ENCODE measurements at places on chromosomes 1 and 21.

GRCh38 chr1:182110635-182111034 is 49.1 kb upstream of the ZNF648 start:
- DNase-seq = no peak

DNA sequence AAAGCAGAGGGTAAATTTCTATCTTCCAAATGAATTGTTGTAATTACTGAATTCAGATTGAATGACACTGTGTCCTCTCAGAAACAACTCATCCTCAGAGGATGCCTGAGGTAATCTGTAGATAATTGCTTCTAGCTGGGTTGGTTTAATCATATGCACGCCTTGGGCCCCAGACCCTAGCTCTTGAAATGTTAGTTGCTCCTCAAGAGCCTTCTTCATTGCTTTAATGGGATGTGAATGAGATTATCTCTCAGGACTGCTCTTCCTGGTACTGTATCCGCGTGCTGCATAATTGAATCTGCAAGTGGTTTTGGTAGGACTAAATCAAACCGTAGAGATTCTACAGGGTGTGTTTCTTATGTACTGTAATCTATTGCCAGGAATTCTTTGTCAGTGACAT is 569.3 kb upstream of the NEGR1 start:
- DNase-seq = no peak

GRCh38 chr1:206050655-206051235 is 2.2 kb upstream of the RHEX start:
- DNase-seq = no peak

GRCh38 chr1:32767641-32768040 is 49.5 kb downstream of the YARS1 start:
- DNase-seq = no peak

DNA sequence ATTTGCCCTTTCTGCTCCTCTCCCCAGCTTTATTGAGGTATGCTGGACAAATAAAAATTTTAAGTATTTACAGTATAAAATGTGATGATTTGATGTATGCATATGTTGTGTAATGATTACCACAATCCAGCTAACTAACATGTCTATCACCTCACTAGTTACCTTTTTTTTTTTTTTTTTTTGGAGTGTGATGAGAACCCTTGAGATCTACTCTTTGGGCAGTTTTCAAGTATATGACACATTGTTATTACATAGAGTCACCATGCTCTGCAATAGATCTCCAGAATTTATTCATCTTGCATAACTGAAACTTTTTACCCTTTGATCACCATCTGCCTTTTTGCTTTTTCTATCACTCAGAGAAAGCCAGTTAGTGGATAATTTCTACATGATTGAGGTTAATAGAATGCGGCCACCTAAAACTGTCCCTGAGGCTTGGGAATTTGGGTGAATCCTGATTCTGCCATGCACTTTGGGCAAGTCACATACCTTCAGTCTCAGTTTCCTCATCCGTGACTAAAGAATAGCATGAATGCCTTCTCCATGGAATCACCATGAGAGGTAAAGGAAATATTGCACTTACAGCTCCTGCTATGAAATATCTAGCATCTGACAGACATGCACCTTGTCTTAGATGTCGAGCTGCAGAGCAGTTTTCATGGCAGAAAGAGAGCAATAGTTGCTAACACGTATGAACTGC is 295.2 kb downstream of the DISC1 start:
- DNase-seq = no peak

DNA sequence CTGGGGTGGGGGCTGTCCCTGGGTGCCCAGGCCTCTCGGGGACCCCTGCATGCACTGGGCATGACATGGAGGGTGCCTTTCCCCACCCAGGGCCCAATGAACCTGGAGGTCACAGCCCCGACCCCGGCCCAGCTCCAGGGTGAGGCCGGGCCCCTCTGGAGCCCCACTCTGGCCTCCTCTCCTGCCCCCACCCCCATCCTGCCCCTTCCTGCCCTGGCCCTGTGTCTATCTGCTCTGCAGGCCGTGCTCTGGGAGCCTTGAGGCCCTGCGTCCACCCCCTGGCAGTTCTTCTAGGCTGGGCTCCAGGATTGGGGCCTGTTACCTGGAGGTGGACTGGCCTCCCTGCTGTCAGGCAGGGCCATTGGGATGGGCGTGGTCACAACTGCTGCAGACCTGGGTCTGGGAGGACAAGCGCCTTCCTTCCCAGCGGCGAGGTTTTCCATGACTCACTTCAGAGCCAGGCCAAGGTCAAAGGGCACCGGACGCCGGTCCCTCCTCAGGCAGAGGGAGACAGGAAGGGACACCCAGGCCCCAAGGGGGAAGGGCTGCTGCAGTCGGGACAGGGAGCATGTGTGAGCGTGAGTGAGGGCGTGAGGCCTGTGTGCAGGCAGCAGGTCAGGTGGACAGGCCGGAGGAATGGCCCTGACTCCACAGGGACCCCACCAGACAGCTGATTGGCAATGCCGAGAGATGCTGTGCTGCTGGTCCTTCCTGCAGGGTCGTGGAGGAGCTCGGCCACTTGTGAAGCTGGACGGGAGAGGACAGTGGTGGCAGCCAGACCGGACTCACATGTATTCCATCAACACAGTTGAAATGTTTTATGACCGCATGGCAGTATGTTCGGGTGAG is 31.1 kb upstream of the POFUT2 start:
- DNase-seq = no peak

GRCh38 chr1:22484706-22485345 is 33.2 kb downstream of the ZBTB40 start:
- no peak for DNase-seq

- DNase-seq = no peak
Observed at GRCh38 chr1:1205769-1206375, 520 bp downstream of the TNFRSF18 start.

- no peak for DNase-seq
Observed at GRCh38 chr1:92764116-92764515, 20.8 kb downstream of the EVI5 start.

GRCh38 chr21:37220433-37220980 is 46.6 kb downstream of the VPS26C start:
- no peak for DNase-seq

GRCh38 chr1:169124459-169124858 is 18.0 kb downstream of the ATP1B1 start:
- DNase-seq = no peak

- no peak for DNase-seq
Observed at GRCh38 chr1:61270107-61270506, 187.7 kb downstream of the NFIA start.

GRCh38 chr1:112599477-112599876 is 19.5 kb downstream of the ST7L start:
- no peak for DNase-seq

DNA sequence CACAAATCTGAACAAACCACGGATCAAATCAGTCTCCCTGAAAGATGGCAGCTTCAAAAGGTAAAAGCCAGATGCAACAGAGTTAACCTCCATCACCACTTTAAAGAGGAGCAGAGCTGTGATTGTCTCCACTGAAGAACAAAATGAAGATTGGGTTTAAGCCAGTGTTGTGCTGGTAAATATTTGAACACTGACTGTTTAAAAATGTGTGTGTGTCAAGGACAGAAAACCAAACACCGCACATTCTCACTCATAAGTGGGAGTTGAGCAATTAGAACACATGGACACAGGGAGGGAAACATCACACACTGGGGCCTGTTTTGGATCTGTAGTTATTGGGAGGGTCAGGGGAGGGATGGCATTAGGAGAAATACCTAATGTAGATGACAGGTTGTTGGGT is 83.9 kb downstream of the ST6GALNAC5 start:
- DNase-seq = no peak

GRCh38 chr1:91549041-91549735 is 48.5 kb downstream of the CDC7 start:
- no peak for DNase-seq

- DNase-seq = no peak
Observed at GRCh38 chr1:48726139-48726538, 50.6 kb downstream of the BEND5 start.

DNA sequence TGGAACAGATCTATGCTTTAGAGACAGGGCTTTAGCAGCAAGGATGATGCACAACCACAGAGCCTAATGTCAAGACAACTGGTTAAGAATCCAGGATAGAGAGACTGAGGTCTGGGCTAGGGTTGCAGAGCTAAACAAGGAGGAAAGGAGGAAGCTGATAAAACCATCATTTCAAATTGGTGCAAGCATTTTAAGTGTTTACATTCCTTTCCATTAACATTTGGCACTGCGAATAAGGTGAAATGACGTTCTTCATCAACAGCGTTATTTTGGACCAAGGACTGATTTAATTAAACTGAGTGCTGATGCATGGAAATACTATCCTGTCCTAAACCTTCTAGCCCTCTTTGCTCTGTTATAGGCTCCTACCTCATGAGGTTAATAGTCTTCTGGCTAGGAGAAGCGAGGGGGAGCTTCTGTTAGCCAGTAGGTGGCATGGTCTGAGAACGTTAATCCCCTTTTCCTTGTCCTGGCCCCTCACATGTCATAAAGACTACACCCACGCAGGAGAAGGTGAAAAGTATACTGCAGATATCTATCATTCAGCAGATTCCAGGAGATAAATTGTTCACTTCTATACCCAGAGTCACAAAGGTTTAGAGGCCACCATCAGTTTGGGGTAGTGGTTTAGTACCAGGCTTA is 7.6 kb upstream of the C1orf21 start:
- DNase-seq = no peak

GRCh38 chr21:27647921-27648320 is 681.0 kb upstream of the ADAMTS5 start:
- DNase-seq = no peak

GRCh38 chr1:10692401-10693021 is 103.9 kb downstream of the CASZ1 start:
- peak; percentile 46 for DNase-seq

- no peak for DNase-seq
Observed at GRCh38 chr1:192580351-192580962, 4.9 kb downstream of the RGS1 start.

GRCh38 chr1:109885589-109885988 is 25.1 kb upstream of the CSF1 start:
- DNase-seq = no peak

DNA sequence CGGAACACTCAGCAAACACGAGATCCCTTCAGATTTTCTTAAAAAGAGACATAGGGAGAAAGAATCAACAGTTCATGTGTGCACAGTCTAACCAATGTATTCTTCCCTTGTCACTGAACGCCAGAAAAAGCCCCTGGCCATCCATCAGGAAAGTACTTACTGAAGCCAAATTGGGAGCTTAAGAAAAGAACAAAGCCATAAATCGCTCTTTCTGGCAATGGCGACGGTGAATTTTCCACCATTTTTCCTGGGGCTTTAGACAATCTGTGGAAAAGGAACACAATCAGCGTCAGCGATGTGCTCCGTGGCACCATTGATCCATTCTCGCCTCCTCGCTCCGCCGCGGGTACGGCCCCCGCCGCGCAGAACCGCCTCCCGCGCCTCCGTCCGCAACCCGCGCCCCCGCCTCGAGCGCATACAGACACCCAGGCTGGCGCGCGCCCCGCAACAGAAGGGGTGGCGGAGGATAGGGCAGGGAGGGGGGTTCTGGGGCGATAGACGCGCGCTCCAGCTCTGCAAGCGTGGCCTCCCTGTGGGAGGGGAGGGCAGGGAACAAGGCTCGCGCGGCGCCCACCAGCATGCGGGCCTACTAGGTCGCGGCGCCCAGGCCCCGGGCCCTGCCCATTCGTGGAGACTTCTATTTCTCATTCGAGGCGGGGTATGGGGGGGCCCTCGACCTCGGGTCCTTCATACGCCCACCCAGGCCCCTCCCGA is 440 bp downstream of the PIGP start:
- DNase-seq = peak; percentile 80

DNA sequence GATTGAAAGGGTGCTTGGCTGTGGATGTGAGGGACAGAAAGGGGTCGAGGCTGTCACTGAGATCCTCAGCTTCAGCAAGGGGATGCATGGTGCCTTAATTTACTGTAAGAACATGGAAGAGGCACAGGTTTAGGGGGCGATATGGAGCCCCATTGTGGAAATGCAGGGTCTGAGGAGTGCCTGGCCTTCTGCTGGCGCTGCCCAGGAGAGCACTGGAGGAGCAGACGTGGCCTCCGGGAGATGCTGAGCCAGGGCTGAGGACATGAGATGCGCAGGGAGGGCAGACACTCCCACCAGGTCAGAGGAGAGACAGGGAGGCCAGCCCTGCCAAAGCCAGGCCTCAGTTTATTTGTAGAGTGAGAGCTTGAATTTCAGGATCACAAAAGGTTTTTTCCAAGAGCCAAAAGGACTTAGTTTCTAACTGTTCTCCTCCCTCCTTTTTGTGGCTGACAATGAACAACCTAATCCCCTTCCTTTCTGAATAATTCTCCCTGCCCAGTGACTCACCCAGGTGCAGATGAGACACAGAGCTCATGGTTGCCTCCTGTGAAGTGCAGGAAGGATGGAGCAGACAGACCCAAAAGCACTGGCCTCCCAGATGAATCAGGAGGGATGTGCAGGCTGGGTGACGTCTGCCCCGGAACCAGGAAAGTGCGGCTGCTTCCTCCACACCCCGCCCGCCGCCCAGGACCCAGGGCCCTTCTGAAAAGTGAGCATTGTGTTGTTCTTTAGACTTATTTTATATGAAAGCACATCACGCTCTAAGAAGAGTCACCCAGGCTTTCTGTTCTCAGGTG is 73.0 kb upstream of the TMPRSS2 start:
- DNase-seq = no peak

DNA sequence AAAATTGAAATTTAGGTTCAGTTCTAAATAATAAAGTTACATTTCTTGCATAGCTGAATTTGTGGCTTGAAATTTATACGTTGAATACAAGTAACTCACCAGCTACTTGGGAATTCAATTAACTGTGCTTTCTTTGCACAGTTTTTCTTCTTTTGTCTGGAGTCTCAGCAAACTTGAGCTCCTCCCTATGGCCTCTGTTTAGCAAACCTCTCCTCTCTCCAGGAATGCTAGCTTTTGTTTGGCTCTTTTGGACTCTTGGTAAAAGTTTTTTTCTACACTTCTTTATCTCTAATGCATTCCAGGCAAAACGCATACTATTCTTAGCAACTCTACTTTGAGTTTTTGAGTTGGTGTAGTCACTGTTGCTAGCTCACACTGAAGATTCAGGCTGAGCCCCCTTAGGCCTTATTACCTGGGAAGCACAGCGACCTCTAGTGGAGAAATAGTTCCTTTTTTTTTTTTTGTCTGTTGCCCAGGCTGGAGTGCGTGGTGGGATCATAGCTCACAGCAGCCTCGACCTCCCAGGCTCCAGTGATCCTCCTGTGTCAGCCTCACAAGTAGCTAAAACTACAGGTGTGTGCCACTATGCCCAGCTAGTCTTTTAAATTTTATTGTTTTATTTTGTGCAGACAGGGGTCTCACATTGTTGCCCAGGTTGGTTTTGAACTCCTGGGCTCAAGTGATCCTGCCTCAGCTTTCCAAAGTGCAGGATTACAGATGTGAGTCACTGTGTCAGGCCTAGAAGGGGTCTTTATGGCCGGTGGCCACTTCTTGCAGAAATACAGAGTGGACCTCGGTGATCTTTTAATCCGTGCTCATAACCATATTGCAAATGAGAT is 61.7 kb downstream of the CASQ2 start:
- DNase-seq = peak; percentile 56

DNA sequence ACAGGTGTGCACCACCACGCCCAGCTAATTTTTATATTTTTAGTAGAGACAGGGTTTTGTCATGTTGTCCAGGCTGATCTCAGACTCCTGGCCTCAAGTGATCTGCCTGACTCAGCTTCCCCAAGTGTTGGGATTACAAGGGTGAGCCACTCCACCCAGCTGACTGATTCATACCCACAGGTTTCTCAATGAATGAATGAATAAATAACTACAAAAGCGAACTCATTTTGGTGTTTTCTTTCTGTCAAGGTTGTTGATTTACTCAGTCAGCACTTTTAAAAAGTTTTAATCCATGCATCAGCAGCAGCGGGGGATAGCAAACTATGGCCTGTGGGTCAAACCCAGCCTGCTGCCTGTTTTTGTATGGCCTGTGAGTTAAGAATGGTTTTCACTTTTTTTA is 217.5 kb downstream of the FAF1 start:
- no peak for DNase-seq

- DNase-seq = no peak
Observed at GRCh38 chr1:8660411-8660828, 157.0 kb downstream of the RERE start.
